ENCODE measurements at places on chromosomes 13 and 19. TPM values are rescaled to one million over a fixed set of nuclear protein-coding genes. Genes with fewer than 3 reads are reported as not detected.

GRCh38 chr13:31322702-31323405, 123.1 kb downstream of the B3GLCT start:
- no peaks in the 10 kb centered on the region for H3K27me3 ChIP-seq
- H3K4me3 ChIP-seq: no peak overlapping the region
- no peaks in the 10 kb centered on the region for H3K36me3 ChIP-seq
- no peak overlapping the region for H3K27ac ChIP-seq
- no peak for DNase-seq

DNA sequence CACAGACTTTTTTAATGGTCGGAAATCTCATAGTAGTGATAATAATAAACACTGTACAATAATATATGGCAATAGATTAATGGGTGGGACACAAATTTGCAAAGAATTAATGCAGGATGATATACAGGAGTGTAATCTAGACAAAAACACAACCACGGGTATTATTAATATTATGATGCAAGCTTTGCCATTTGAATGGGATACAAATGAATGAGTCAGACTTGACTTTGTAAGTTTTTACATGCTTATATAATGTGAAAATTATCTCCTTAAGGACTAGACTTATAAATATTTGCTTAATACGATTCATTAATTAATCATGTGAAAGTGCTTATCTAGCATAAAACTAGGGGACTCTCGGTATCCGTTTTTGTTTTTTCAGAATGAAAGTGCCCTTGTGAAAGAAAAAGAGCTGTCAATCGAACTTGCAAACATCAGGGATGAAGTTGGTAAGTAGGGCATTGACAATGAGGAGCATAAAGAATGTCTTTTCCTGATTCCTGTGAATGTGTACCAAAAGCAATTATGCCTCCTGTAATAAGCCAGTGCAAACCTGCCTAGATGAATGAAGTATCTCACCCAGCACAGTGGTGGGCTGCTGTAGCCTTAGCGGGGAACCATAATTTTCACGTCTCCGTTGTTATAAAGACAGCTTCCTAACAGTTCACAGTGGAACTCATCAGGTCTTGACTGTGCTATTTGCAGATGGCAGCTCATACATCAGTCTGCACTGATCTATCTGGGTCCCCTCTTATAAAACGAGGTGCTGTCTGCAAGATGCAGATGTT, 155.7 kb downstream of the SLC7A1 start:
- no peaks in the 10 kb centered on the region for H3K27me3 ChIP-seq
- H3K4me3 ChIP-seq: no peak overlapping the region
- no peak for DNase-seq
- no peaks in the 10 kb centered on the region for H3K36me3 ChIP-seq

- H3K27ac ChIP-seq: no peak overlapping the region
- no peaks in the 10 kb centered on the region for H3K27me3 ChIP-seq
- no peak overlapping the region for H3K4me3 ChIP-seq
- no peaks in the 10 kb centered on the region for H3K36me3 ChIP-seq
- DNase-seq: no peak
Measured at GRCh38 chr19:11465600-11465999, 15.2 kb downstream of the ELAVL3 start.

GRCh38 chr13:71583581-71583980, 283.4 kb downstream of the DACH1 start:
- DNase-seq: no peak
- H3K27me3 ChIP-seq: no peaks in the 10 kb centered on the region
- no peaks in the 10 kb centered on the region for H3K36me3 ChIP-seq
- H3K4me3 ChIP-seq: no peak overlapping the region
- H3K4me1 ChIP-seq: no peaks in the 10 kb centered on the region

- H3K36me3 ChIP-seq: no peaks in the 10 kb centered on the region
- H3K27ac ChIP-seq: no peak overlapping the region
- DNase-seq: no peak
- H3K4me1 ChIP-seq: no peaks in the 10 kb centered on the region
- H3K4me3 ChIP-seq: no peak overlapping the region
- H3K27me3 ChIP-seq: no peaks in the 10 kb centered on the region
Measured at GRCh38 chr19:21362291-21362690, 3.5 kb downstream of the ZNF738 start.

DNA sequence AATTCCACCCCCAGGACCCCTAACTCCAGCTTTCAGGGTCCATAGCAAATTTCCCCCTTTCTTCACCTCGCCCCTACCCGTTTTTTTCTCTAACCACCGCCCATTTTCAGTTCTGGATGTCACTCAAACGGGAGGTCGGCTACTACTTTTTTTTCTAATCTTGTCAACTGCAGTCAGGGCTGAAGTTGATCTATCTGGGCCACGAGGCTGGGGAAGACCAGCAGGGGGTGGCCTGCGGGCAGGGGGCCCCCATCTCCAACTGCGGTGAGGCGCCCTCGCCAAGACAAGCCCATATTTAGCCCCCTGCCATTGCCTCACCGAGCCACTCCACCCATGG, 748 bp downstream of the LHFPL6 start:
- H3K27ac ChIP-seq: peak overlapping the region; percentile 96
- H3K27me3 ChIP-seq: no peaks in the 10 kb centered on the region
- no peak for DNase-seq
- no peaks in the 10 kb centered on the region for H3K4me1 ChIP-seq
- peak overlapping the region; percentile 97 for H3K4me3 ChIP-seq

DNA sequence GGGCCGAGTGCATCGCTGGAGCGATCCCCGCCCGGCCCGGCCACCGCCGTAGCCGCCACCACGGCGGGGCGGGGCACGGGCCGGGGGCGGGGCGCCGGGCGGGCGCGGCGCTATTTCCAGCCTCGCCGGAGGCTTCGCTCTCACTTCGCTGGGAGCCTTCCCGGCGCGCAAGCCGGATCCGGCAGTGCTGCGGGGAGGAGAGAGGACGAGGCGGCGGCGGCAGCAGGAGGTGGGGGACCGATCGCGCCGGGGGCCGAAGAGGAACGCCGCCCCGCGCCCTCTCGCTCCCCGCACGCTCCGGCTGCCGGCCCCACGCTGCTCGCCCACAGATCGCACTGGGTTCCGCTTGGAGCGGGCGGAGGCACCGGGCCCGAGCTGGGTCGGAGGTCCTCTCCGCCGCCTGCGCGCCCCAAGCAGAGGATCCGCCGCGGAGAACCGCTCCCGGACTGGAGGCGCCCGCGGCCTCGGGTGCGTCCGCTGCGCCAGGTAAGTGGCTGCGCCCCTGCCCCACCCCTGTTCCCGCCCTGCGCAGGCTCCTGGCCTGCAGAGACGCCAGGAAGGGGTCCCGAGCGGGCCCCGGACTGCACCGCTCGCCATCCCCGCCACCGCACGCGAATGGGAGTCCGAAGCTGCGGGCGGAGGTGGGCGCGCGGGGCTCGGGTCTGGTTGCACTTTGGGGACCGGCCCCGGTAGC, at the start of gene CHST8:
CHST8 (plus strand) TSS at position 143 of the 694 bp plus-strand sequence. CDS start 67,309 bp downstream, outside the sequence.
- no peak within 1 kb of the TSS for H3K27ac ChIP-seq
- peak within 1 kb of the TSS; percentile 54 for H3K4me3 ChIP-seq
- no peaks in the 10 kb centered on the region for H3K4me1 ChIP-seq
- peaks cover 82% of the 10 kb centered on the region for H3K27me3 ChIP-seq
- DNase-seq: no peak

DNA sequence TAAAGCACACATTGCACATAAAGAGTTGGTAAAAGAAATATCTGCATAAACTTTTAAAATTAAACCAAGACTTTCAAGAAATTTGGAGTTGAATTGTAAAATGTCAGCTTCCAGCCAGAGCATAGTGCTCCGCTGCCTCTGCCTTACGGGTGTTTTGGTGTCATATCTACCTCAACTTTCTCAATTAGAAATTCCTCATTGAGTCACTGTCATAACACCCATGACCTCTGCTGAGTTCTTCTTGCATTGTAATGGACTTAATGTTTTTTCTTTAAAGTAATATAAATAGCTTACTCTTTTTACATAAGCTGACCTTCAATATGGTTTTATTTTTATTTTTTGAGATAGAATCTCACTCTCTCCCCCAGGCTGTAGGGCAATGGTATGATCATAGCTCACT, 551.0 kb upstream of the NBEA start:
- no peak for DNase-seq
- no peaks in the 10 kb centered on the region for H3K27me3 ChIP-seq
- no peak overlapping the region for H3K4me3 ChIP-seq
- no peak overlapping the region for H3K27ac ChIP-seq
- no peaks in the 10 kb centered on the region for H3K4me1 ChIP-seq
- H3K36me3 ChIP-seq: no peaks in the 10 kb centered on the region

DNA sequence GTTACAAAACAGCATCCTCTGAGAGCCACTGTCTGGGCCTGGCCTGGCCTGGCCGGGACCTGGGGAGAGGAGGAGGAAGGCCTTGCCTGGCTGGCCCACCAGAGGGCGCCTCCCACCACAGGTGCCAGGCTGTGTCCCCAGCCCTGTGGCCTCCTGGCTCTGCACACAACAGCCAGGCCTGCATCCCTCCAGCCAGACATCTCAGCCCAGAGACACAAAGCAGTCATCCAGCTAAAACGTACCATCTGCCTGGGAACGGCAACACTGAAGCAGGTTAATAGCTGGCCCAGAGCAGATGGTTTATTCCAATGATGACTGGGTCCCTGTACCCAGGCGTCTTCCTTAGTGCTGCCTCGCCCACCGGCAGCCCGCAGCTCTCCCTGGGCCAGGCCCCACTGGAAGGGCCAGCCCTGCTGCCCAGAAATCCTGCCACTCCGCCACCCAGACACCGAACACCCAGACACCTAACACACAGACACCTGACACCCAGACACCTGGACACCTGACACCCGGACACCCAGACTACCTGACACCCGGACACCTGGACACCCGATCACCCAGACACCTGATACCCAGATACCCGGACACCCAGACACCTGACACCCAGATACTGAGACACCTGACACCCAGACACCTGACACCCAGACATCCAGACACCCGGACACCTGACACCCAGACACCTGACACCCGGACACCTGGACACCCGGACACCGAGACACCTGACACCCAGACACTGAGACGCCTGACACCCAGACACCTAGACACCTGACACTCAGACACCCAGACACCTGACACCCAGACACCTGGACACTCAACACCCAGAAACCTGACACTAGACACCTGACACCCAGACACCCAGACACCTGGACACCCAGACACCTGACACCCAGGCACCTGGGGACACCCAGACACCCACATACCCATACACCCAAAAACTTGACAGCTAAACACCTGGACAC, 20.1 kb downstream of the C19orf12 start:
- DNase-seq: peak; percentile 78
- H3K4me1 ChIP-seq: no peaks in the 10 kb centered on the region
- H3K4me3 ChIP-seq: no peak overlapping the region
- no peaks in the 10 kb centered on the region for H3K27me3 ChIP-seq

- DNase-seq: no peak
- H3K27me3 ChIP-seq: no peaks in the 10 kb centered on the region
- H3K36me3 ChIP-seq: no peaks in the 10 kb centered on the region
- H3K27ac ChIP-seq: peak overlapping the region; percentile 78
- H3K4me1 ChIP-seq: no peaks in the 10 kb centered on the region
Measured at GRCh38 chr13:35838356-35838755, 292.8 kb downstream of the DCLK1 start.

DNA sequence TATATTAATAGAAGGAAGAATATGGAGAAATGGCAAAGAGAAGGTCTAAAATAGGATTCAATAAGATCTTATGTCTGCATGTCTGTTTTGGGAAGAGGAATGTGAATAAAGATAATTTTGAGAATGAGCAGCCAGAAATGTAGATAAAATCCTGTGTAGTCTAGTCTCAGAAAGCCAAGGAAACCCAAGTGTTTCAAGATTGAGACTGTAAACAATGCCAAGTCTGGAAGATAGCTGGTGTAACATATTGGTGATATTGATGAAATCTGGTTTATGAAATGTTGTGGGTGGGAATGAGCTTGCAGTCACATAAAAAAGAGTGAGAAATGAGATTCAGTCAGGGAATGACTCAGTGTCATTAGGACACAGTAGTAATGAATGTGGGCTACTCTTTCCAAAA, 1180.3 kb upstream of the PCDH20 start:
- no peak overlapping the region for H3K27ac ChIP-seq
- H3K36me3 ChIP-seq: no peaks in the 10 kb centered on the region
- no peak for DNase-seq
- H3K27me3 ChIP-seq: no peaks in the 10 kb centered on the region
- H3K4me1 ChIP-seq: no peaks in the 10 kb centered on the region

DNA sequence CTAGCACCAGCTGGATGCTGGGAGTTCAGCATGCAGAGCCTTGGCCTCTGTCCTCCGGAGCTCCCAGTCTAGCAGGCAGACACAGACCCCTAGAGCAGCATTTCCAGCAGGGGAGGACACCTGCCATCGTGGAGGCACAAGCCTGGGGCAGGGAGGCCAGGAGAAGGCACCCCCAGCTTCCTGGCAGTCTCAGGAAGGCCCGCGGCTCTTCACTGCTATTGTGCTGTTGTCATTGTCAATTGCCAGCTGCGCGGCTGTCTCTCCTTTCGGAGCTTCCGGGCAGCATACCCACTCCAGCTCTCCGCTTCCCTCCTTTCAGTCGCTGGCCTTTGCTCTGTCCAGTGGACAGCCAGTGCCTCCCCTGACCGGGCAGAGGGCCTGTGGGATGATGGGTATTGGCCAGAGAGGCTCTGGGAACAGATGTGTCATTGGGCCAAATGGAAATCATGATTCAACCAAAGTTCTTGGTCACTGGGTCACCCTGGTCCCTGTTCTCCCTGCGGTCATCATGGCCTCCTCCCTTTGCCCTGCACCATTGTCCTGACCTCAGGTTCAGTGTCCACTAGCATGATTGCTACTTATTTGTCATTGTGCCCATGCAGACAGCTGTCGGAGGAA, 93.0 kb downstream of the SLC7A1 start:
- no peaks in the 10 kb centered on the region for H3K4me1 ChIP-seq
- H3K36me3 ChIP-seq: no peaks in the 10 kb centered on the region
- H3K4me3 ChIP-seq: peak overlapping the region; percentile 23
- no peaks in the 10 kb centered on the region for H3K27me3 ChIP-seq

GRCh38 chr19:6604906-6605305, 14.0 kb upstream of the CD70 start:
- H3K36me3 ChIP-seq: no peaks in the 10 kb centered on the region
- DNase-seq: no peak
- H3K27me3 ChIP-seq: no peaks in the 10 kb centered on the region
- no peak overlapping the region for H3K4me3 ChIP-seq
- H3K4me1 ChIP-seq: no peaks in the 10 kb centered on the region

DNA sequence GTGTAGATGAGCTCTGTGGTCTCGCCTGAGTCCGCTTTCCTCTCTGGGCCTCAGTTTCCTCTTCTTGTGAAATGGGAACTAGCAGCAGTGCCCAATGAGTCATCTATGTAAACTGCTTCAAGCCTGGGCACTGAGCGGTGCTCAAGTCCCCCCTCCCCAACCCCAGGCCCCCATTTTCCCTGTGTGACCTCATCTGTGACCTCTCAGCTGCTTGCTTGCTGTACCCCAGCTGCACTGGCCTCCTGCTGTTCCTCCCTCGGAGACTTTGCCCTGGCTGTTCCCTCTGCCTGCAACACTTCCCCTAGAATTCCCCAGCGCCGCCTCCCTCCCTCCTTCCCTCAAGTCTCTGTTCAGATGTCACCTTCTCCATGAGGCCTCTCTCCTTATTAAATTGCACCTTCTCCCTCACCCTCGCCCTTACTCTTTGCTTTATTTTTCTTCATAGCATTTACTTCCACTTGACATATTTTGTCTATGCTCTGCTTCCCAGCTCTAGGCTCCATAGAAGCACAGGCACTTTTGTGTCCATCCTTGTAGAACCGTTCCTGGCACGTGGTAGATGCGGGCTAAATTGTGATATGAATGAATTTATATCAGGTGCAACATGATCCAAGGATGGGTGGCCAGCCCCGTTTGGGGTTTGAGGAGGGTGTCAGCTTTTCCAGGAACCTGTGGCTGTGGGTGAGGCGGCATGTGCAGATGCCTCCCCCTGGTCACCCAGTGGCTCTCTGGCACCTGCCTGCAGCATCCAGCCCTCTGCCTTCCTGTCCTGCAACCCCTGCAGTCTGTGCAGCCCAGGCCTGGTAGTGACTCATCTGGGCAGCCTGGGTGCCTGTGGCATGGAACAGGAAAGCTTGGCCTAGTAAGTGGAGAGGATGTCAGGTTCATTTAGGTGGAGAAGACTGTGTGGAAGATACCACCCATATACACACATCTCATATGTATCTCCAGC, 26.3 kb downstream of the SIPA1L3 start:
- no peaks in the 10 kb centered on the region for H3K4me1 ChIP-seq
- no peaks in the 10 kb centered on the region for H3K27me3 ChIP-seq
- no peaks in the 10 kb centered on the region for H3K36me3 ChIP-seq

Gene CEACAM8
- total RNA-seq: not detected

Measured in breast epithelium (tissue), 4 donors.